Stimulated activated CD4-positive, alpha-beta T cell treated with anti-CD3 and anti-CD28 coated beads, Interleukin-4, amount 100 ng/mL, for 4 hours (primary cell): ENCODE measurements at places on chromosomes 5 and 9.

GRCh38 chr5:154372661-154373060 is 73.1 kb upstream of the SAP30L start:
- no peak for DNase-seq

- DNase-seq: no peak
These were observed 22.2 kb downstream of the VAV2 start for GRCh38 chr9:133969681-133970580.

- DNase-seq: no peak
These were observed 26.3 kb downstream of the PTGES2 start for GRCh38 chr9:128101231-128101661.

- no peak for DNase-seq
These were observed at the start of gene FIBCD1 for GRCh38 chr9:130938652-130939404. Gene FIBCD1 (minus strand): TSS chr9:130939247. CDS start chr9:130938607, 640 bp downstream.

DNA sequence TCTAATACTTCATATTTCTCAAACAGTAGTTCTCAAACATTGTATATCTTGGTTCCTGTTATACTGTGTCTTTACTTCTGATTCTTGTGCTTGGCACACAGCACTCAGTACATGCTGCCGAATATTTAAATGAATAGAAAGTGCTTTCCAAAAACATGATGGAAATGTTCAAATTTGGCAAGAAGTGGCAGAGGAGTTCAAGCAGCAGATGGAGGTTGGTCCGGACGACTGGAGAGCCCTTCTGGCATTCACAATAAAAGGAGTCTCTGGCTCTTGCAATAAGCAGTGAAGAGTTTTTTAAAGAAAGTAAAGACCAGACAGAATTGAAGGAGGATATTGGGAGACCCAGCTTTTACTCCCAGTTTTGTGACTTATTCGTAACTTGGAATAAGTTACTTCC is 36.3 kb downstream of the TSTD2 start:
- DNase-seq: no peak

GRCh38 chr5:160929360-160929759 is 77.3 kb upstream of the ATP10B start:
- DNase-seq: no peak

DNA sequence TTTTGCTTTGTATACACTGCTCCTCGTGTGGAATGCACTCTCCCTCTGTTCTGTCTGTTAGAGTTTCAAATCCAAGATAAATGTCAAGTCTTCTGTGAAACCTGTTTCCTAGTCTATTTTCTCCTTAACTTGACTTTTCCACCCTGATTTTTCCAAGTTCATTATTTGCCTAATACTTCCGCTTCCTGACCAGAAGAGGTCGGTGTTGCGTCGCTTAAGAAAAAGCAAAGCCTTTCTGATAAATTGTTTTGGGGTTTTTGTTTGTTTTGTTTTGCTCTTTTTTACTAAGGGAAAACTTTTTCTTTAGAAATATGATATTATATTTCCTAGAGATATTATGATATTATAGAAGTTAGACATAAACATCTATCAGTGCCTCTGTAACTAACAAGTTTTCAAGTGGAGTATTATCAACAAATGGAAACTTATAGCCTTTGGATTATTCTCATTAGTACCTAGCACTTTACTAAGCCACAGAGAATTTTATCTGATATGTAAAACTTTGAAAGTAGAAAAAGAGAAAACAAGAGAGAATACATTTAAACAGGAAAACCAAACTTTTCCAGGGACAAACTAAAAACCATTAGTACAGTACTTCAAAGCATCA is 55.8 kb downstream of the PHAX start:
- no peak for DNase-seq

- DNase-seq: no peak
These were observed 74.7 kb downstream of the FOXB2 start for GRCh38 chr9:77094150-77094549.

DNA sequence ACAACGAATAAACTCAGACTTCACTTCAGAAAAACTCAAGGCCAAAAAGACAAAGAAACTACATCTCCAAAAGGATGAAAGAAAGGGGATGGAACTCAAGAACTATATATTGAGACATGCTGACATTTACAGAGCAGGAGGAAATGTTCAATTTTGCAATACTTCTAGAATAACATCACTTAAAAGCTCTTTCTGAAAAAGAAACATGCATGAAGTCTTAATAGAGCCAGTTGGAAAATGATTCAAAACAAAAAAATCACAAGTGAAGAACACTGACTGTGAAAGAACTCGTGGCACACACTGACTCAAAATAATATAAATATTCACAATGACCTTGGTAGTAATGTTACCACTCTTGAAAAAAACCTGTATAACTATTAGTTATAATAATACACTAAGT is 267.8 kb upstream of the NREP start:
- DNase-seq: no peak

DNA sequence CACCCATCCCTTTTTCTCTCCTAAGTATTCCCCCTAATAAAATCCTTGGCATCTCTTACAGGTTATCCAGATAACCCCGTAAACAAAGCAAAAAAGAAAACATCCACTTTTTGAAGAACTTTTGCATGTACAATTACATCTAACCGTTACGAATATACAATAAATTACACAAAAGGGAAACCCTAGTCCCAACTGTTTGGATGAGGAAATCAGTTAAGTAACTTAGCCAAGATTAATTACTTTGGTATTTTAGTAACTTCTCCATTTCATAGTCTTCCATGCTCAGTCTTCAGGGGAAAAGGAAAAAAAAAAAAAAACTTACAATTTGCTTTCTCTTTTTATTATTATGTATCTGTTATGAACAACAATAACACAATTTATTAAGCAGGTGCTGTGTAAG is 212.9 kb downstream of the ACTL7B start:
- DNase-seq: no peak

DNA sequence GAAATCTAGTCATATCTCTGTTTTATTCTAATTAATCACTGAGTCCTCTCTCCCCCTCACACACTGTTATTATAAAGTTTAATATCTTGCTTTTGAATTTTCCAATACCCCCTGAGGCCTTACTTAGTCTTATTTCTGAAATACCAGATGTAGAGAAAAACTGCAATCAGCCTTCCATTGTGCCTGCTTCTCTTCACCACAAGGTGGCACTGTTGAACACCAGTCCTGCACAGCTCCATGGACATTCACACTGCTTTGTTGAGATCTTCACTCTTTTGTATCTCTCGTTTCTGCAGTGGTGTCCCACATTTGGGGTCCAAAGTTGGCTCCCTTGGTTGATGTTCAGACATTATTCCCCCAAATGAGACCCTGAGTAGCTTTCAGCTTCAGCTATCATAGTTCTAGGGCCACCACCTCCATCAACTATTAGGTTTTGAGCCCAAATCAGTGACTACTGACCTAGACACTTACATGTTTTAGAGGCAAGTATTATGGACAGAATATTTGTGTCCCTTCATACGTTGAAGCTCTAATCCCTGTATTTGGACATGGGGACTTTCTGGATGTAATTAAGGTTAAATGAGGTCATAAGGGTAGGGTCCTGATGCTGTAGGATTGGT is 24.3 kb downstream of the BOD1 start:
- DNase-seq: no peak

DNA sequence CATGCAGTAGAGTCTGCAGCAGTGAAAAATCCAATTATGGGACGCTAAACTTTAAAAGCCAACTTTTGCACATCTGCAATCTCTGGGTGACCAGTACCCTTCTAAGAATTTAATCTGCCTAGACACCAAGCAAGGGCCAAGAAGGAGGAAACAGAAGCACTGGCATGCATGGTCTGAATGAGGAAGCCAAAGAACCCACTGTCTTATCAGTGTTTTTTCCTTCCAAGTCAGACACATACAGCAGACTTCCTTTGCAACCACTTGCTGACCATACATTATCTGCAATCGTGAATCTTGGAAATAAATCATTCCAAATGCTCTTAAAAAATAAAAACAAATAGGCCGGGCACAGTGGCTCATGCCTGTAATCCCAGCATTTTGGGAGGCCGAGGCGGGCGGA is 65.9 kb downstream of the DEPDC1B start:
- DNase-seq: no peak

GRCh38 chr9:92187989-92188714 is 72.9 kb upstream of the SPTLC1 start:
- DNase-seq: no peak

- DNase-seq: no peak
These were observed 60.3 kb downstream of the TTC39B start for GRCh38 chr9:15246708-15247107.

GRCh38 chr9:119533504-119533903 is 164.3 kb upstream of the BRINP1 start:
- no peak for DNase-seq

- DNase-seq: no peak
These were observed 128.2 kb upstream of the LARP1 start for GRCh38 chr5:154626876-154627557.

GRCh38 chr9:126981218-126981617 is 66.6 kb downstream of the RALGPS1 start:
- DNase-seq: no peak

DNA sequence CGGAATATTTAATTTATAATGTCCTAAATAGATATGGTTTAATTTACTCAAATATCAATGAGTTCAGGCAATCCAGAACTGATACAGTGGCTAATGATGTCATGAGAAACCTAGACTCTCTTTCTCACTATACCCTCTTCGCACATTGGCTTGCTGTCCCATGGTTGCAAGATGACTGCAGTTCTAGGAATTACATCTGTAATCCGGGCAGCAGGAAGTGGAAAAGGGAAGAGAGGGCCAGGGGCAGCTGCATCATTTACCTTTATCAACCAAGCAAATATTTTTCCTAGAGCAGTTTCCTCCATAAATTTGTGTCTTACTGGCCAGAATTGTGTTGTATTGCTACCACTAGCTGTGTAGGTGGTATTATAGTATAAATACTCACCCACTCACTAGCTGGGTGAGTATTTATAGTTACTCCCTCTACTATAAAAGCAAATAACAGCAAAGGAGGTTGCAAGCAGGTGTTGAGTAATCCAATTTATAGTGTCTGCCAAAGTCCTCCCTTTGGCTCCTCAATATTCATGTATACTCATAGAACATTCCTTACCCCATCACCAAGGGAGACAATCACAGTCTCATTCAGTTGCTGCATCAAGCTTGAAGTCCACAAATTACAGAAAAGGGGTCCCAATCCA is 168.8 kb downstream of the DROSHA start:
- DNase-seq: no peak

DNA sequence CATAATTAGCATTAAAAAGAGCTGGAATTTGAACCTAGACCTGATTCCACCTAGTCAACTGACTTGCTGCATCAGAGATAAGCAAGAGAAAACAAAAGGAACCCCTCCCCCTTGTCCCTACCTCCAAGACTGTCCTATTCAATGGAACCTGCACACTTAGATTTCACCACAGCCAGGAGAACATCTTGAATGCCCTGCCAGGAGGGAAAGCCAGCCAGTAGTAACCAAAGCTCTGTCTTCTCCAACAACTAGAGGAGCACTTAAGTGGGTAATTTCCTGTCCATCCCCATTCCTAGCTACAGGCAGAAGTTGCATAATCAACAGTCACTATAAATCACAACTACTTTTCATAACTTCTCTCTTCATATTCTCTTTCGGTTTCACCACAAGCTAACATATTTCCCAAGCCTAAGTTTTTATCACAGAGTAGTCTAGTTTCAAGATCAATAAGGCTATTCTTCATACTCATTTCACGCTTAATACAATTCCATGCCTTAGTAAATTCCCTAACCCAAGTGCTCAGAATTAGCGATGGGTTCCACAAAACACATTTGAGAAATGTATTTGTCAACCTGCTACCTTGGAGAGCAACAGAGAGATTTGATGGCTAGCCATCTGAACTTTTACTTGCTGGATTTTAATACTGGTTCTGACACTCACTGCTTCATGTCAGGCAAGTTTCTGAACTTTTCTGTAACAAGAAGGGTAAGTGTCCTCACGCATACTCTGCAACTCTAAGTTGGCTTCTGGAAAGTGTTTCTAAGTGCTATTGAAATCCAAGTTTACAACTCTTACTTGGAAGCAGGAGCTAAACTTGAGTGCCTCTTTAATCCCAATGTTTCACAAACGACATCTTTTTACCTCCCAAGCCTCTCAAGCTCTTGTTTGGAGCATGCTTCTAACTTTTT is 2.0 kb downstream of the DENND1A start:
- DNase-seq: no peak

- DNase-seq: no peak
These were observed 7.7 kb upstream of the HAVCR2 start for GRCh38 chr5:157116483-157116954.

GRCh38 chr9:105333811-105334210 is 89.4 kb downstream of the SLC44A1 start:
- no peak for DNase-seq

DNA sequence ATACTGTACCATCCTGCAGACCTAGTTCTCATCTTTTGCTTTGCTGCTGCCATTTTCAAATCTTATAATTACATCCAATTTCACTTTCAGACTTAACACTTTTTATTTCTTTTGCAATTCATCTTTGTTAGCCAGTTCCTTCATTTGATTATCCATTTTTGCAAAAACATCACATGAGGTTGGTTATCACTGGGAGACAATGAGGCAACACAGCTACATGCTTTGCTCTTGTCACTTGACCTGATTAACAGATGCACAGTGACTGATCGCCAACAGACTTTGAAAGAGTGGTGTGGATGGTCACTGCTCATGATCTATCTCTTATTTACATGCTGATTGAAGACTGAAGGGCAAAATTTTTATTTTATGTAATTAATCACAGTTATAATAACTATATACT is 17.0 kb upstream of the RNF20 start:
- DNase-seq: no peak

GRCh38 chr5:142095035-142095434 is 13.5 kb upstream of the NDFIP1 start:
- peak; percentile 52 for DNase-seq

- DNase-seq: no peak
These were observed 199.8 kb upstream of the MVB12B start for GRCh38 chr9:126126807-126127206.

DNA sequence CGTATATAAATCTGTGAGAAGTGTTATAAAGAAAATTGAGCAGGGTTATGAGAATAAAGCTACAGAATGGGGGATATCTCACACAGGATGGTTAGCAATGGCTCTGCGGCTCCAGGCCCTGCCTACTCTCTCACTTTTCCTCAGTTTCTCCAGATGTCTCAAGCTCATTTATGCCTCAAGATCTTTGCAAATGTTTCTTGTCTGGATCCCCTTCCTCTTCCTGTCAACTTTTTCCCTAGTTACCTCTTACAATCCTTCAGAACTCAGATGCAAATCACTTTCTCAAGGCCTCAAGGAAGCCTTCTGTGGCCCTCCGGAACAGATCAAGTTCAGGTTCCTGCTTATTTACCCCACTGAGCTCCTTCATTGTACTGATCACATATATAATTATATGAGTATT is 386.4 kb downstream of the RAB3C start:
- no peak for DNase-seq
